ENCODE measurements at places on chromosomes 7 and 10.

GRCh38 chr10:88178758-88179157, 315.3 kb downstream of the PTEN start:
- no peak for DNase-seq

DNA sequence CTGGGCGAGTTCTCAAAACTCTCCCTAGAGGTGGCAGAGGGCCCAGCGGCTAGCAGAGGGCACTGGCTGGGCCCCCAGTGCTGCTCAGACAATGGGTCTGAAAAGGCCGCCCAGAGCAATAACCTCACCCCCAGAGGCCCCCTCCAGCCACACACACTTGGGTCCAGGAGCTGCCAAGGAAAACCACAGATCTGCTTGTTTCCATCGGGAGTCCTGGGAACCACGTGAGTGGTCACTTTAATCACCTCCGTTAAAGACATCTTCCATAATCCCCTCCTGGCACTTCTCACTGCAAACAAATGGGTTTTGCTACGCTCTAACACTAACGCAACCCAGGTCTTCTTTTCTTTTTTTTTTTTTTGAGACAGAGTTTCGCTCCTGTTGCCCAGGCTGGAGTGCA, 30.0 kb downstream of the NUDT1 start:
- no peak for DNase-seq

GRCh38 chr10:96835899-96836298, 3.8 kb downstream of the LCOR start:
- DNase-seq = no peak

DNA sequence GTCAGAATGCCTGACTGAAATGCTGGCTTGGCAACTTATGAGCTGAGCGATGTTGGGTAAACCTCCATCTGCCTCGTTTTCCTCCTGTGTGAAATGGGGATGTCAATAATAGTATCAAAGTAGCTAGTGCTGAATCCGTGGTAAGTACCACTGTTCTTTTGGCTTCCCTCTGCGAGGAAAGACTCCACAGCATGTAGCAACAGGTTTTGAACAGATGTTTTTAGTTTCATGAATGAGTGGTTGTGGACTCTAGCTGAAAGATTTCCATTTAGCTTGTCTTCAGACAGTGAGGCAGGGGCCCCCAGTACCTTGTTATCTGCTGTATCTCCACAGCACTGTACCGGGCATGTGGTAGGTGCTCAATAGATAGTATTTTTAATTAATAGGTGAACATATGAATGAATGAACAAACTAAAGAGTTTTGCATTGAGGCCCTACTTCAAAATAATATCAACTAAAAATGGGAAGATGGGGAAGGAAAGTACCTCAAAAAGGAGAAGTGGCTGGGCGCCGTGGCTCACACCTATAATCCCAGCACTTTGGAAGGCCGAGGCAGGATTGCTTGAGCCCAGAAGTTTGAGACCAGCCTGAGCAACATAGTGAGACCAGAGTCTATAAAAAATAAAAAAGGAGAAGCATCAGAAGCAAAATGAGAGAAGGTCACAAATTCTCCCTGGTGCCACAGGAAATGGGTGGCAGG, 5.6 kb upstream of the DLG5 start:
- no peak for DNase-seq

- no peak for DNase-seq
These were observed 57.6 kb downstream of the RBM33 start for GRCh38 chr7:155701972-155702544.
